ENCODE measurements at places on chromosomes 12 and 14. TPM values are rescaled to one million over a fixed set of nuclear protein-coding genes. Genes with fewer than 3 reads are reported as not detected.
A peak's percentile ranks its signal among the peaks of the same experiment; 100 is the strongest.

IFNG-AS1 gene
- total RNA-seq, result 0.49 TPM

DNA sequence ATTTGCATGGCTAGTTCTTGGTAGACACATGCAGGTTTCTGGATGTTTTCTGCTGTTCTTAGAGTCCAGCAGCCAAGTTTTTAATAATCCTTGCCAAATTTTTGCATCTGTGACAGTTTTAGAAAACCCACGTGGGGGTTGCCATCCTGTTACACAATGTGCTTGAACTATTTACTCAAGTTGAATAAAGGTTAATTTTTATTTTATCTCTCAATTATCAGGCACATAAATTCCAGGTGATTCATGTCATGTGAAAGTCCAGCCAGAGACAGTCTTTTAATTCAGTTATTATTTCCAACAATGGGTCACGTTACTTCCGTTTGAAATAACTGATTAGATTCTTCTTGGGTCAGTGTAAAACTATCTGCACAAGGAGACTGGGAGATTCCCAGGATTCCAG, 15.7 kb downstream of the MYRFL start:
- DNase-seq, result no peak

DNA sequence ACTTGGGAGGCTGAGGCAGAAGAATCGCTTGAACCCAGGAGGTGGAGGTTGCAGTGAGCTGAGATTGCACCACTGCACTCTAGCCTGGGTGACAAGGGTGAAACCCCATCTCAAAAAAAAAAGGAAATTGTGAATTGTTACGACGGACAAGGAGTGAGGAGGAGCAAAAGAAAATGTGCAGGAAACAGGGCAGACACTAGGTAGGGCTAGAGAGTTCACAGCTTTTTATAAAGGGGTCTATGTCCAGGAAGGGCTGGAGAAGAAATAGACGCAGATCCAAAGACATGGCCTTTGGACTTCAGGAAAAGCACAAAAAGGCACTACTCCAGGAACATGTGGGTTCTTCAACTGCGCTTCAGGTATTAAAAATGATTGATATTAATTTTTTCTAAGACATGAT, 34.4 kb downstream of the ATG14 start:
- DNase-seq, result no peak

AKAP3 gene
- 4.2 TPM for total RNA-seq

- no peak for DNase-seq
These were observed 16.7 kb downstream of the LGR5 start for GRCh38 chr12:71456316-71456715.

DNA sequence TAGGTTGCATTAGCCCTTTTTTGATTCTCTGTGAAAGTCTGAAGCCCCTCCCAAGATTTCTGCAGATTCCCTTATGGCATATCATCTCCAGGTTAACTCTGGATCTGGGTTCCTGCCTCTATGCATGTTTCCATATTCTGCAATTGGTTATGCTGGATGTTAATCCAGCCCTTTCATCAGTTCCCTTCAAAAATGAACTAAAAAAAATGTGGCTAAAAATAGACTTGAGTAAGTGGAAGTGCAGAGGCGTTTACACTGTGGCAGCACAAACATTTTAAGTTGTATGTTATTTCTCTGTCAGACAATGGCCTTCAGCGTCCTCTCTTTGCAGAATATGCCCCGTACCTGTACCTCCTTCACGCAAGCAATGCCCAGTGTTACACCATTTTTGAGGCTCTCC, 11.4 kb downstream of the MGST1 start:
- DNase-seq, result no peak

NUDT14 gene
- total RNA-seq, result 42.4 TPM

DNA sequence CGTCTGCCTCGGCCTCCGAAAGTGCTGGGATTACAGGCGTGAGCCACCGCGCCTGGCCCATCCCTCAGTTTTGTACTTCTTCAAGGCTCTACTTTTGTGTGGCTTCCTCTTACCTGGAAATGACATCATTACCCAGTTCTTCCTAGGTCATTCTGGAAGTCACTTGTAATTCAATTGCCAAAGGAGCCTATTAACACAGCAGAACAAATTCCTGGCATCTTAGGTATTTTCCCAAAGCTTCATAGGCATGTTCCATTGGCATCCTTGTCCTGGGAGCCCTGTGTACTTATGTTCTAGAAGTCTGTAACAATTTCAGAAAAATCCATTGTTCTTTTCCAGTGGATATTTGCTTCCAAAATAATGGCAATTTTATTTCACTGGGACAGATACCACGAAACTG, 60.6 kb downstream of the DAAM1 start:
- no peak for DNase-seq

GRCh38 chr12:104063712-104064030, 660 bp upstream of the HCFC2 start:
- DNase-seq, result no peak

CFAP54 gene
- total RNA-seq, result 2.6 TPM

DNA sequence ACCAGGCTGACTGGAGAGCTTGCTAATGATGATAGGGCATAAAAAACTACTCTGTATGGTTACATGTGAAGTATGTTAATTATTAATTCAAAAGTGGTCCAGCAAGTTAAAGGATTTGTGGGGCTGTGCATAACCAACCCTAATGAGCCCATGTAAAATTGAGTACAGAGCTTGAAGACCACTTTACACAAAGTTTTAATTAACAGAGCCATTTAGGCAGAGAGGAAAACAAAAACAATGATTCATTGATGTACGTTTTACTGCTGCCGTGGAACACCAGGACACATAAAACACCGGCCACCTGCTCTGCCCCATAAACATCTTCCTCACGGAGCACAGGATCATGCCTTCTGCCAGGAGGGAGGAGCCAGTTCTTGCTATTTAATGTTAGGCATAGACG, 83.5 kb downstream of the RIMBP2 start:
- DNase-seq, result no peak

NRIP2 gene
- total RNA-seq, result 3.6 TPM

FERMT2 gene
- total RNA-seq, result 82.3 TPM

- DNase-seq, result no peak
These were observed 28.5 kb downstream of the YARS2 start for GRCh38 chr12:32727237-32727636.

- DNase-seq, result no peak
These were observed 11.9 kb upstream of the DNAH10 start for GRCh38 chr12:123750159-123750656.

GRCh38 chr12:58262796-58263195, 321.4 kb downstream of the ATP23 start:
- no peak for DNase-seq

MYH6 gene
- not detected for total RNA-seq

- DNase-seq, result no peak
These were observed 606 bp downstream of the TNFAIP2 start for GRCh38 chr14:103123634-103124500.

DNA sequence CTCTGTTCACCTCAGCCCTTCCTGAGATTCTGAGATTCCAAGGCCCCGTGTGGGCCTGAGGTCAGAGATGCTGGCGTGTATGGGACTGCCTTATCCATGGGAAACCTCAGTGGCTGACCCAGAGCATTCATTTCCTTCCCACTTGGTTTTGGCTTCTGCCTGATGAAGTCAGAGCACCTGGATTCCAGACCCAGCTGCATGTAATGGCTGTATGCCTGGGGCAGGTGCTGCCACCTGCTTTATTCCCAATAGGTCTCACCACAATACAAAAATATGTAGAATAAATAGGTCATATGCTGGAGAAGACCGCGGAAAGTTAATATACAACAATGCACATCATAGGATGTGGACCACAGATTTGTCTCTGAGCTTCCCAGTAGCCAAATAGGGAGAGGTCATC, 25.6 kb downstream of the FIGNL2 start:
- no peak for DNase-seq

RD3L gene
- not detected for total RNA-seq

DNA sequence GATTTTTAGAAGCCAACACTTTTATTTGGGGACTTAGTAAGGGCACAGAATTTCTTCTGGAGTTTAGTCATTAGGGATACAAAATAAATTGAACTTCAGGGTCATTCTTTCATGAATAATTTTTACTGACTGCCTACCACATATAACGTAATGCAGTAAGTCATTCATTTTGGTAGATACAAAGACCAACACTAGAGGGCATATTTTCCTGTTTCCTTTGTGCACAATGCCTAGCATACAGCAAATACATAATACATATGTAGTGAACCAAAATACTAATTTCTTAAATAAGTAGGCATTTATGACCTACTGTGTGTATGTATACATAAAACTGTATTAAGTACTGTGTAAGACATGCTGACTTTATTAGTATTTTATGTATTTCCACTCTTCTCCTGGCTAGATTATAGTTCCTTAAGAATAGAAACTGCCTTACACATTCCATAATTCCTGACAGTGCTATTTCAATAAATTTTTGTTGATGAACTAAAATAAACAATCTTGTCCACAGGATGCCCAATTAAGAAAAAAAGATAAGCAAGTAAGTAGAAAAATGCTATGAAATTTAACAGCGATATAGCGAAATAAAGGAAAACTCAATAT, 47.9 kb downstream of the PPP1R12A start:
- no peak for DNase-seq

DNA sequence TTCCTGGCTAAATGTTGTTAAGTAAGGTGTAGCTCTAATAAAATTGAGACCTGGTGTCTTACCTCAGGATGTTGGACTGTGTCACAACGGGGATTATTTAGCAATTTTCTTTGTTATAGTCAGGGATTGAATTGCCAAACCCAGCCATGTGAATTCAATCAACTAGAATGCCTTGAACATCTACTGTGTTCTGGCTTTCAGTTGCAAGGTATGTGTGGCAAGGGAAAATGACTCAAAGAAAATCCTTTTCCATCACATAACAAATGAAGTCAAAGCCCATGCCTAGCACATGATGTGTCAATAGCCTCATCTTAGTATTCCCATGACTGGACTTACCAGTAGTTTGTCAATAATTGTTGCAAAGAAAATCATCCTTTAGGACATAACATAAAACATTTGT, 519.8 kb upstream of the FLRT2 start:
- DNase-seq, result no peak

GRCh38 chr12:111417784-111418593, 12.3 kb downstream of the SH2B3 start:
- no peak for DNase-seq

DNA sequence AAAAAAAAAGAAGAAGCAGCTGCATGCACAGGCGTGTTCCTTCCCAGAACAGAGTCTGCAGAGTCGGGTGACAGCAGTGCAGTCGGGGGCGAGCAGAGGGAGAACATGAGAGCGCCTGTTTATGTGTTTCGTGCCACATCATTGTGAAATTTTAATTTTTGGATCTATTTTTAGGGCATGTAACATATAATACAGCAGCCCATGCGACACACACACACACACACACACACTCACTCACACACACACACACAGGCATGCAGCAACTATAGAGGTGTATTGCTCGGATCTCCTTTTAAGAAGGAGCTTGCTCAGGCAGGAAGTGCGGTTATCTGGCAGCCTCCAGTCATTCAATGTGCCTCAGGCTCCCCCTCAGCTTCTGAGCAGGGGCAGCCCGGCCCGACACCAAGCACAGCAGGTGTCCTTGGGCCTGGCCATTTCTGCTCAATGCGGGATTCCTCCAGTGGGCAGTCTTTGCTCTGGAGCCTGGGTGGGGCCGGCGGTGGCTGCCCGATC, 71.8 kb downstream of the ZNF664 start:
- no peak for DNase-seq

- DNase-seq, result peak; percentile 68
These were observed 35.2 kb downstream of the SLC8B1 start for GRCh38 chr12:113299619-113300237.

DNA sequence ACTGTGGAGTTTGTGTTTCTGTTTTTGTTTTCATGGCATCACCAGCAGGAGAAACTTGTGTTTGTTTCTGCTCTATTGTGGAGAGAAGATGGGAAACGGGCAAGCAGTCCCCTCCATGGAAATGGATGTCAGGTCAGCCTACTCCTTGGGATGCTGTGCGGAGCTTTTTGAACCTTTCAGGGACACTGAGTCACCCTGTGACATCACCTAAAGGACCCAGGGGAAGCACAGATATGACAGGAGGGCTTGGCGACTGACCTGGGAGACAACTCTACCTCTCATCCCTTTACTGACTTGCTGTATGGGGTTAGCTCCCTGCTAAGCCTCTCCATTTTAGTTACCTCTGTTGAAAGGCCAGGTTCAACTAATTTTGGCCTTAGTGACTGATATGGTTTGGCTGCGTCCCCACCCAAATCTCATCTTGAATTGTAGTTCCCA, 706.9 kb upstream of the TMEM132C start:
- no peak for DNase-seq

- DNase-seq, result no peak
These were observed 33.6 kb downstream of the TMEM233 start for GRCh38 chr12:119627019-119627643.

DNA sequence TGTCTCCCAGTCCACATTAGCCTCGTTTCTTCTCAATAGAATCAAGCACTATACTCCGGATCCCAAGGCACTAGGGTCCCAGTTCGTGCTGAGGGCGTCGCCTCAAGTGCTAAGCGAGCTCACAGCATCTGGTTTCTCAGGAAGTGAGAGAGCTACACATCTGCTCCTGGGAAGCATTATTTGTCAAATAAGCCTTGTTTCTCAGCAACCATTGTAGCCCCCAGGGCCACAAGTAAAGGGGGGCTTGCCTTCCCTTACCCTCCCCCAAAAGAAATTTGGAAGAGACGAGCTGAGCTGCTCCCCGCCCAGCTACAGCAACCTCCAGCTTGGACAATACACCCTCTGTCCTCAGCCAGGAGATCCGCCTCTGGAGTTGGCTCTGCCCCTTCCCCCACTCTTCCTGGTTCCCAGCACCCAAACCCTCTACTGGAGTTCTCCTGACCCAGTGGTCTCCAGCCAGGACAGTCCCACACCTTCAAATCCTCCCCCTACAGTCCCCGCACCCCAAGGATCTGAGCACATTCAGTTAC, 5.7 kb upstream of the TNS2 start:
- DNase-seq, result peak; percentile 50

KRT72 gene
- not detected for total RNA-seq

DNA sequence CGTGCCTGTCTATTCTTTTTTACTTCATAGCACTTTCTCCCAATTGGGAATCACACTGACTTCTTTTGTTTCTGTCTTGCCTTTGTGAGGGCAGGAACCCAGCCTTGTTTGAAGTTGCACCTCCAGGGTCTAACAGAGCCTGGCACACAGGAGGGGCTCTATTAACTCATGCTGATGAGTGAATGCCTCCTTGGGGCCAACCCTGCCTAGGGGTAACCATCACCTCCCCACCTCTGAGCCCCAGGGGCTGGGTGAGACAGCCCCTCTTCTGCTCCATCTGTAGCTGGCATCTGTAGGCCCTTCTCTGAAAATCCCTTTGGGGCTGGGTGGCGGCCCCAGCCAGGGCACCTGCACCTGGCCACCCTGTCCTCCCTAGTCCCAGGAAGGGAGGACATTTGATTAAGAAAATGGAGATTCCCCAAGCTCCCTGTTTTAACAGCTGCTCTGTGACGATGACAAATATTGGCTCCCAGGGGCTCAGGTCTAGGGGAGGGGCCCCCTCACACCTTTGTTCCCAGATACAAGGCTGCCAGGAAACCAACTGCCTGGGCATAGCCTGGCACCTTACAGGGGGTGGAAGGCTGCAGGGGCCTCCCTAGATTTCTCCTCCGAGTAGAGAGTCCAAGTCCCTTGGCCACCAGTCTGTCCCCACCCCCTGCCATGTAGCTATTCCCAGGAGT, 11.8 kb downstream of the TAMALIN start:
- no peak for DNase-seq
